ENCODE measurements at places on chromosomes 3 and 15.

DNA sequence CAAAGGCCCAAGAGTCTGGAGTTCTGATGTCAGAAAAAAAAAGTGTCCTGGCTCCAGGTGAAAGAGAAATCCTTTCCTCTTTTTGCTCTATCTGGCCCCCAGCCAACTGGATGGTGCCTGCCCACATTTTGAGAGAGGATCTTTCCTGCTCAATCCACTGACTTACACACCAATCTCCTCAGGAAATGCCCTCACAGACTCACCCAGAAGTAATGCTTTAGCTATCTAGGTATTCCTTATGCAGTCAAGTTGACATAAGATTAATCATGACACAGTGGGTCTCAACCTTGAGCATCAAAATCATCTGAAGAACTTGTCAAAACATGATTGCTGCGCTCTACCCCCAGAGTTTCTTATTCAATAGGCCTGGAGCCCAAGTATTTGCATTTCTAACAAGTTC lies 31.2 kb downstream of the STRIT1 start:
- DNase-seq, result no peak

DNA sequence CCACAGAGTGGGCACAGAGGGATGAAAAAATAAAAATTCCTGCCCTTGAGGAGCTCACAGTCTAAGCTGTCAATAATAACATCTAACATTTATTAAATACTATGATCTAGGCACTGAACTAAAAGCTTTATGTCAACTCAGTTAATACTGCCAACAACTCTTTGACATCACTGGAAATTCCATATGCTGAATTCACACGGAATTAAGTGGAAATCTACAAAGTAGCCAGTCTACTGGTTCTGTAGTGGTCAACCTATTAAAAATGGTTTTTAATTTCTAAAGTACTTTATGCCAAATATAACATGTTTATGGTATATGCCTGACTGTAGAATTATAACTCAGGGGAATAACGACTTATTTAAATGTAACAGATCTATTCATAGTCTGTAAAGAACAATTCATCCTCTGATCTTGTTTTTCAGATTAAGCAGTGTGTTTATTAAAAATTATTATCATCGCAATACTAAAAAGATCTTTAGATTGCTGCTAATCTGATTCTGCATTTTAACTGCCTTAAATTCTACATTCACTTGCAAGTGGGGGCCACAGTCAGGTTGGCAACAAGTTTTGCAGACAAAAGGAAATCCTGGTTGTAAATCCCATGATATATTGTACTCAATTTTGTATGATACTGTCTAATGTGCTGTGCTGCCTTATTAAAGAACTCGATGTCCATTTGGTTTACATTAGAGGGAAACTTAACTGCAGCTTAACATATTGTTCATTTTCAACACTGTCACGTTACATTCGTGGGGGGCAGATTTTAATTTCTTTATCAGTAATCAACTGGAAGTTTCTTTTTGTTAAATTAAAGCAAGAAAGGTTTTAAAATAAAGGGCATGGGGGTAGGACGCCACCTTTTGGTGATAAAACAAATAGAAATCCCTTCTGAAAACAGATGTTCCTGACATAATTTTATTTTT lies 2.6 kb upstream of the FOXP1 start:
- DNase-seq, result no peak

- DNase-seq, result no peak
Observed at GRCh38 chr3:17951241-17951640, 208.8 kb upstream of the TBC1D5 start.

GRCh38 chr15:59124261-59124660 lies 19.3 kb downstream of the CCNB2 start:
- no peak for DNase-seq

DNA sequence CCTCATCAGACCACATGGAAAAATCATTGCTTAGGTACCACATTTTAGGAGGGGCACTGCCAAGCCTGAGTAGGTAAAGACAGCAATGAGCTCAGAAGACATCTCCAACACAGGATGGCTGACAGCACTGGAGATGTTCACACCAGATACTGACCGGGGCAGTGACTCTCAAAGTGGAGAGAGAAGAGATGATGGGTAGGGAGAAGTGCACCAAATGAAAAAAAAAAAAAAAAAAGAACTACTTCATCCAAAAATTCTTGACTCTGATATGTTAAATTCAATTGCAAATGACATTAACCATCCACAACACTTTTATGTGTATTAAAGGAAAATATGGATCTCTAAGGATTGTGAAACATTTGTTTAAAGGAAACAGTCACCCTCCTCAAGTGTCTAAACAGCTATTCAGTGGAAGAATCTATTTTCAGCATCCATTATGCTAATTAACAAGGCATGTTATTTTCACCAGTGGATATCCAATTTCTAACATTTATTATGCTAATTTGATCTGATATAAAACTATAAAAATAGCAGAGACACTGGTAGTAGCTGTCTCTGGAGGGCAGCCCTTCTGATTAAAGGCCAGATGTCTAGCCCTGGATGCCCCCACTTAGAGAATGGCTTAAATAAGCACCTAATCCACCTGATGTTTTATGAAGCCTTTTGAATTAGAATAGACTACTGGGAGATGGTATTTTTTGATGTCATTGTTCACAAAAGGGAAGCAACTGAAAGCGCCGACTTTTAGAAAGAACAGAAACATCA lies 48.2 kb upstream of the VGLL4 start:
- DNase-seq, result no peak

- DNase-seq, result no peak
Observed at GRCh38 chr3:107870096-107870495, 220.7 kb downstream of the CD47 start.

DNA sequence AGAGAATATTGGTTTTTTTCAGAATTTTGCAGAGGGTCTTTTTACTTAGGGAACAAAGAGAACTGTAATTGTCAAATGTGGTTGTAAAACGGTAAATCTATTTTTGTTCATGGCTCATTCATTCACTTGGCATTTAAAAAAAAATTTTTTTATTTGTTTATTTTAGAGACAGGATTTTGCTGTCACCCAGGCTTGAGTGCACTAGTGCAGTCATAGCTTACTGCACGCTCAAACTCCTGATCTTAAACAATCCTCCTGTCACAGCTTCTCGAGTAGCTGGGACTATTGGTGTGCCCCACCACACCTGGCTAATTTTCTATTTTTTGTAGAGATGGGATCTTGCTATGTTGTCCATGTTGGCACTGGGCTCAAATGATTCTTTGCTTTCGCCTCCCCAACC lies 301.8 kb downstream of the LPP start:
- no peak for DNase-seq

GRCh38 chr3:108645364-108645763 lies 55.8 kb downstream of the DZIP3 start:
- no peak for DNase-seq

DNA sequence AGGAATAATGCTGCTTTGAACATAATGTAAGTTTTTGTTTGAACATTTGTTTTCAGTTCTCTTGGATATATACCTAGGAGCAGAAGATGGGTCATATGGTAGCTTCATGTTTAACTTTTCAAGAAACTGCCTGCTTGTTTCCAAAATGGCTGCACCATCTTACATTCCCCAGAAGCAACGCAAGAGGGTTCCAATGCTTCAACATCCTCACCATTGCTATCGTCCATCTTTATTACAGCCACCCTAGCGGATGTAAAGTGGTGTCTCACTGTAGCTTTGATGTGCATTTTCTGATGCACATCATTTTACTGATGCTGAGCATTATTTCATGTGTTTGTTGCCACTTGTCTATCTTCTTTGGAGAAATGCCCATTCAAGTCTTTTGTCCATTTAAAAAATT lies 46.4 kb upstream of the GATA2 start:
- no peak for DNase-seq
